ENCODE measurements at places on chromosomes 13 and 19.

DNA sequence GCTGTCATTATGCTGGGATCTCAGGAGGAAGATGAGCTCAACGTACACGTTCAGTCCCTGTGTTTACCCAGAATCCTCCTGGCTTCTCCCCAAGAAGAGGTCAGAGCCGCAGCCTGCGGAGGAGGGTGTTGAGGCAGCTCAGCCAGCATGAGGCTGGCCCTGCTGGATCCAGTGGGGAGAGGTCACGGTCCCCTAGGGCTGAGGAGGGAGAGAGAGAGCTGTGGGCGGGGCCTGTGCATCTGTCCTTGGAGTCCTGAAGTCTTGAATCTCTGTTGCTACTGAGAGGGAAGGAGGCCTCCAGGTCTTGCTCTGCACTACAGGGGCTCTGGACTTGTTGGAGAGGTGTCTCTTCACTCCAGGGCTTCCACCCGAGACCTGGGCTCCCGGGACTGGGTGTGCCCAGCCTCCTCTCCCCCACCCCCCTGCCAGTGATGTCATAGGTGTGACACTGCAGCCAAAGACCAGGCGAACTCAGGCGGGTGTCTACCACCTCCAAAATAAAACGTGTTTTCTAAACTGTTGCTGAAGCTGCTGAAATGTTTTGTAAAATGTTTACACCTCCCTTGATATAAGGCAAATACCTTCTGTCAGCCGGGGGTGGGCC is 77.9 kb upstream of the KCTD15 start:
- DNase-seq: no peak

GRCh38 chr19:22783651-22784410 is at the start of gene ZNF99:
Gene ZNF99, minus strand, starts transcription at chr19:22784151. Its CDS starts 135 bp downstream, at chr19:22784016.
- DNase-seq: no peak

DNA sequence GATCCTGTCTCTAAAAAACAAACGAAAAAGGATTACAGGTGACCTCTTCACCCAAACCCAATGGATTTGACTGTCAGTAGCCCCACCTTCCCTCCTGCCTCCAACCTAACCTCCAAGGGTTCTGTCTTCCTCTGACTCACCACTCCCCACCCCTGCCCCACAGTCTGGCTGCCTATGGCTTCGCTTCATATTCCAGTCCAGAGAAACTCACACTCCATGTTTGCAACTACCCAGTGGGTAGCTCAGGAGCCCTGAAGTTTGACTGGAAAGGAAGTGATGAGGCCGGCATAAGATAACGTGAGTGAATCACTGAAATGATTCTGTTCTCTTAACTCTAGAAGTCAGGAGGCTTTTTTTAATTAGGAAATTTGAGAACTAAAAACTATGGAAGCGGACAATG is 303.9 kb downstream of the FOXO1 start:
- no peak for DNase-seq

DNA sequence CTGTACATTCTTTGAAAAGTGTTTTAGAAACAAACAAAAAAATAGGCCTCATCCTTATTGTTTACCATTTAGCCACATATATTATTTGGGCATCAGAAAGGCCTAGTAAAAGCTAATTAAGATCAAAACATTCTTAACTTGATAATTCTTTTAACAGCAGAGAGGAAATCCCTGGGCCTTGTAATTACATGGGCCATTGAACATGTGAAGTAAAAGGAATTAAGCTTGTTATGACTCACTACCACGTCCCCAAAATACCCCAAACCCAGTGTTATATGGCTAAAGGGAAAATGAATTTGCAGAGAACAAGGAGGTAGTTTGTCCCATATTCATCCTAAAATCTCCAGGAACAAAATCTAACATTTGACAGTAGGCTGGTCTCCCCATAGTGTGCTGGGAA is 439.8 kb downstream of the ITGBL1 start:
- DNase-seq: no peak

- DNase-seq: peak; percentile 76
Observed at GRCh38 chr19:11422163-11423065, 3.3 kb upstream of the RGL3 start.

- DNase-seq: no peak
Observed at GRCh38 chr19:2188708-2189385, 25.1 kb downstream of the DOT1L start.

Data from CD4-positive, alpha-beta memory T cell (primary cell).